ENCODE measurements at places on chromosomes 1 and 21. TPM values are rescaled to one million over a fixed set of nuclear protein-coding genes. Genes with fewer than 3 reads are reported as not detected.

- no peak for DNase-seq
Observed at GRCh38 chr21:44625756-44626155, 1.1 kb upstream of the KRTAP10-9 start.

- DNase-seq = no peak
Observed at GRCh38 chr1:18484276-18484675, 3.5 kb downstream of the KLHDC7A start.

RNF223 gene
- not detected for total RNA-seq

SLC44A3 gene
- total RNA-seq = not detected
